Activated gamma-delta T cell treated with Interleukin-2 at 50 U/mL for 16 hours (primary cell): ENCODE measurements at places on chromosomes 11 and 22.

GRCh38 chr22:33739516-33739915 is 180.8 kb downstream of the LARGE1 start:
- no peak for DNase-seq

GRCh38 chr11:104657083-104657482 is 241.2 kb downstream of the CASP12 start:
- no peak for DNase-seq

DNA sequence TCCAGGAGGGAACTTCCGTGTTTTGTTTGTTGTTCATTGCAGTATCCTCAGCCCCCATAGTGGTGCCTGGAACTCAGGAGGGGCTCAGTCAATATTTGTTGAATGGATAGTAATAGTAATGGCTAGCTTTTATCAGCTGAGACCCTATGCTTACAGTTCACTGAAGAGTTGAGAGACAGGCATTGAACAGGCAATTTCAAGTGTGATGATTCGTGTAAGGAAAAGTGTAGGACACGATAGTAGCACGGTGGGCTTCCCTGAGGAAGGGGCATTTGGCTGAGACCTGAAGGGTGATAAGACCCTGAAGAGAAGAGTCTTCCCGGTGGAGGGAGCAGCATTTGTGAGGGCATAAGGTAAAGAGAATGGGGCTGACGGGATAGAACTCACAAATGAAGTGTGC is 159.3 kb downstream of the COMMD9 start:
- no peak for DNase-seq

DNA sequence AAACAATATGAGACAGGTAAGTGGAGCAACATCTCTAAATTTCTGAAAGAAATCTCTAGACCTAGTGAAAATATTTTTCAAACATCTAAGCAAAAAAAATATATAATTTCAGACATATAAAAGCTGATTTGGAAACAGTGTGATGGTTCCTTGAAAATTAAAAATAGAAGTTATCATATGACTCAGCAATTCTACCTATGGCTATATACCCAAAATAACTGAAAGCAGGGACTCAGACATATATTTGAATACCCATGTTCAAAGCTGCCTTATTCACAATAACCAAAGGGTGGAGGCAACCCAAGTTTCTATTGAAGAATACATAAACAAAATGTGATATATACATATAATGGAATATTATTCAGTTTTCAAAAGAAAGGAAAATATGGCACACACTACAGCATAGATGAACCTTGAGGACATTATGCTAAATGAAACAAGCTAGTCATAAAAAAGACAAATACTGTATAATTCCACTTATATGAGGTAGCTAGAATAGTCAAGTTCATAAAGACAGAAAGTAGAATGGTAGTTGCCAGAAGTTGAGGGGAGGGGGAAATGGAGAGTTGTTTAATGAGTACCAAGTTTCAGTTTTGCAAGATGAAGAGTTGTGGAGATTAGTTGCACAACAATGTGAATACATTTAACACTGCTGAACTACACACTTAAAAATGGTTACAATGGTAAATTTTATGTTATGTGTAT is 300.4 kb downstream of the TTC28 start:
- no peak for DNase-seq

GRCh38 chr11:109040303-109040702 is 375.4 kb downstream of the DDX10 start:
- no peak for DNase-seq

DNA sequence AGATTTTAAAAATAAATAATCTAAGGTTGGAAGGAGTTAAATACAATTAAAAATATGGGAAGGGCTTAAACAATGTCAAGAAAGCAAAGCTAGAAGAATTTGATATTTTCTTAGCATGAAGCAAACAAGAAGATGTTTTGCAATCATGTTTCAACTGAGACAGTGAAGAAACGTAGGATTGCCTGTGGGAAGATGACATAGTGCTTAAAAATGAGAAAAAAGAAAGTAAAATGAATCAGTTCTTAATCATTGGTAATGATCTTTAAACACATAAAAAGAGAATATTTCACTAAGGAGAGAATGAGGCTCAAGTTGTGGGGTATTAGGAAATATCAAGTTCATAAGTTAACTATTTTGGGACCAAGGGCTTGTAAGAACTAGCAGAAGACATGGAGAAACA is 855.0 kb downstream of the METTL15 start:
- no peak for DNase-seq

DNA sequence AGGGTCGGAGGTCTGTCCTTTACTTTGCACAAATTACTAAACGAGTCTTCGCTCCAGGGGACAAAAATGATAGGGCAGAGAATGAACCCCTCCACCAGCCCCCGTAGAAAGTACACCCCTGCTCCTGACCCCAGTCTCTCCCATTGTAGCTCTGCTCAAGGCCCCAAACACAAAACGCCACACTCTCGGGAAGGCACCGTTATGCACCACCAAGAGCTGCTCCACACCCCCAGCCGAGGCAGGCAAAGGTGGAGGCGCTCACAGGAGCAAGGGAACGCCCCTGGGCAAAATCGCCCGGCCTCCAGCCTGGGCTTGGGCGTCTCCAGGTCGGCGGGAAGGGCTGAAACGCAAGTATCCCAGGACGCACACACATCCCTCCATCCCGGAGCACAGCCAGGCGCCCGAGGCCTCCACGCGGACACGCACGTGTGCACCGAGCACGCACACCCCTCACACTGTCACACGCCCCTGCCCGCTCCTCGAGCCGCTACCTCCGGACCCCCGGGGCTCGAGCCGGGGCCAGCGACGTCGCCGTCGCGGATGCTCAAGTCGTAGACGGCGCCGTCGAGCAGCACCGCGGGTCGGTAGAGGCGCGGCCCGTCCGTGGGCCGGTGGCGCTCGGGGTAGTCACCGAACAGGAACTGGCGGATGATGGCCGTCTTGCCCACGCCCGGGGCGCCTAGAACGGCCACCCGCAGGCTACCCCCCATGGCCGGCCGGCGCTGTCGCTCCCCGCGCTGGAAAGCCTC is 786 bp downstream of the RASL10A start:
- no peak for DNase-seq

GRCh38 chr11:95625164-95625900 is 164.2 kb downstream of the FAM76B start:
- no peak for DNase-seq

DNA sequence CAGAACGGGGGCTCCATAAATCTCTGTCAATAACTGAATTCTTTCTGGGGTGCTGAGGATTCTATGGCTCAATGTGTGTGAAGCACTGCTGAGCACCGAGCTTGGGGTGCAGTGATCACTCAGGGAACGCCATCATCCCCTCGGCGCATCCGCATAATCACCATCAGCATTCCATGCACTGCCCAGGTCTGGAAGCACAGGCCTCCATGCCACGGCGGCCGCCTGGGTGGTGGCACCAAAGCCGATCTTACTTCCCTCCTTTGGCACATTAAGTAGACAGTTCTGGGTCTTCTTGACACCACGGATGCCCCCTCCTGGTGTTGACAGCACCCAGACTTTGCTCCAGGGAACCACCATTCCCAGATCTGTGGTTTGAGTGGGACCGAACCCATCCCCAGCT is 15.6 kb downstream of the LTO1 start:
- no peak for DNase-seq

DNA sequence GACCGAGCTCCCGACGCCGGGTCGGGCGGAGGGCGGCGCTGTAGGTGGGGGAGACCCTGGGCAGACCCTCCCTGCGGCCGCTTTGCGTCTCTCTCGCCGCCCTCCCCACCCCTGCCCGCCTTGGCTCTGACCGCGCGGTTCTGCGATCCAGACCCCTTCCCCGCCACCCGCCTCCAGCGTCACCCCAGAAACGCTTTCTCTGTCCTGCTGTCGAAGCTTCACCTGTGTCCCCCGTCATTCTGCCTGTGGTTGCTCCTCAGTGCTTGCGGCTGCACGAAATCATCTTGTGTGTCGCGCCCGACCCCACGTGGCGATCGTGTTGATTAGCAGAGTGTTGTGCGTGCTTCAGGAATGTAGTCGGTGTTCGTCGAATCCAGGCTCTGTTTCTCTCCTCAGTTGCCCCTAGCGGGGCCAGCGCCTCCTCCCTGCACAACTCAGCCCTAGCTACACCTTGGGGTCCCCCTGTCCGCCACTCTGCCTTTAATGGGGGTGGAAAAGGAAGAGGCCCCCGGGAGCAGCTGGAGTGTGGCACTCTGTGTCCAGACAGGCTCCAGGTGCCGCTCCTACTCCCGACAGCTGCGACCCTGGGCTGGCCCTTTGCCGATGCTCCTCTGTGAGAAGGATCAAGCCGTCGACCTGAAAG is 851 bp downstream of the PTDSS2 start:
- peak; percentile 81 for DNase-seq

DNA sequence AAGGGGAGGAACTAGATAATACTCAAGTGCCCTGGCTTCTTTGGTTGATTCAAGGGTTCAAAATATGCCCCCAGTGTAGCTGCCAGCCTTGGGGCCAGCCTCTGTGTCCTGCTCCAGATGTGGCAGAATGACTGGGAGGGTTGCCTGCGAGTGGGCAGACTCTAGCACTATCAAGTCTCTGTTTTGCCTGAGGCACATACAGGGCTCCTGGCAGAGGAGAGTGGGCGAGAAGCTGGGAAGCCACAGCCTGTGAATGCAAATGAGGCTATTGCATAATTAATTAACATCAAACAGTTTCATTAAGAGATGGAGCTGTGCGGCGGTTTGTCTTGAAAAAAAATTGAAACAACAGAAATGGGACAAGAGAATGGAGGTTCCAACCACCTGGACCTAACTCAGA is 50.8 kb downstream of the BUD13 start:
- no peak for DNase-seq

- no peak for DNase-seq
Measured at GRCh38 chr11:45156741-45157140, 10.3 kb downstream of the PRDM11 start.

DNA sequence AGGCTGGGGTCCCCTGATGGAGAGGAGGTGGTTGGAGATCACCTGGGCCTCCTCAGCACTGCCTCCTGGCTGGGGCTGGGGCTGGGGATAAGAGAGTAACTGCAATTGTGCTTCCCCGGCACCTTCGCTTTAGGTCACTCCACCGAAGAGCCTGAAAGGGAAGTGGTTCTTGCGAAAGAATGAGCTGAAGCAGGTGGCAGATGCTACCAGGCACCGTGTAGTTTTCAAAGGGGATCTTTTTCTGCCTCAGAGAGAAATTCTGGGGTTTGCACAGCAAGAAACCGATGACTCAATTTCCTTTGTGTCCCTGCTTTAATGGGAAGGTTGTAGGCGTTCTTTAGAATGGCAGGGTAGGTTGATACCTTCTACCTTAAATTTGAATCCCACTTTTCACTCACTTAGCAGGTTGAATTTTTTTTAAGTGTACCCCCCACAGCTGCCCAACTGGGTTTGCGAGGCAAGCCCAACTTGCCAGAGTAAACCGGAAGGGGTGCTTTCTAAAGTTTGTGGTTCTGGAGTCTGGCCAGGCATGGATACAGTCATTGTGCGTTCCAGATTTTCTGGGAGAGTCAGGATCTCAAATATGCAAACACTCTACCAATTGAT is 5.3 kb downstream of the CD44 start:
- DNase-seq, result peak; percentile 58

DNA sequence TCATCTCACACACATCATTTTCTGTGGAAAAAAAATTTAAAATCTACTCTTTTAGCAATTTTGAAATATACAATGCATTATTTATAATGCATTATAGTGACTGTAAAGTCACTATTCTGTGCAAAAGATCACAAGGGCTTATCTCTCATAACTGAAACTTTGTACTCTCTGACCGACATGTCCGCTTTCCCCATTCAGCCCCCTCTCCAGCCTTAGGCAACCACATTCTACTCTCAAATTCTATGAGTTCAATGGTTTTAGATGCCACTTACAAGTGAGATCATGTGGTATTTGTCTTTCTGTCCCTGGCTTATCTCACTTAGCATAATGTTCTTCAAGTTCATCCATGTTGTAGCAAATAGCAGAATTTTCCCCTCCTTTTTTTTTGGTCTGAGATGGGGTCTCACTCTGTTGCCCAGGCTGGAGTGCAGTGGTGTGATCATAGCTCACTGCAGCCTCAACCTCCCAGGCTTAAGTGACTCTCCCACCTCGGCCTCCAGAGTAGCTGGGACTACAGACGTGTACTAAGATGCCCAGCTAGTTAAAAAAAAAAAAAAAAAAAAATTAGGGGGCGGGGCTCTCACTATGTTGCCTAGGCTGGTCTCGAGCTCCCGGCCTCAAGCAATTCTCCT is 44.5 kb downstream of the SYN3 start:
- no peak for DNase-seq

- no peak for DNase-seq
Measured at GRCh38 chr11:122107566-122107965, 8.4 kb downstream of the BLID start.

DNA sequence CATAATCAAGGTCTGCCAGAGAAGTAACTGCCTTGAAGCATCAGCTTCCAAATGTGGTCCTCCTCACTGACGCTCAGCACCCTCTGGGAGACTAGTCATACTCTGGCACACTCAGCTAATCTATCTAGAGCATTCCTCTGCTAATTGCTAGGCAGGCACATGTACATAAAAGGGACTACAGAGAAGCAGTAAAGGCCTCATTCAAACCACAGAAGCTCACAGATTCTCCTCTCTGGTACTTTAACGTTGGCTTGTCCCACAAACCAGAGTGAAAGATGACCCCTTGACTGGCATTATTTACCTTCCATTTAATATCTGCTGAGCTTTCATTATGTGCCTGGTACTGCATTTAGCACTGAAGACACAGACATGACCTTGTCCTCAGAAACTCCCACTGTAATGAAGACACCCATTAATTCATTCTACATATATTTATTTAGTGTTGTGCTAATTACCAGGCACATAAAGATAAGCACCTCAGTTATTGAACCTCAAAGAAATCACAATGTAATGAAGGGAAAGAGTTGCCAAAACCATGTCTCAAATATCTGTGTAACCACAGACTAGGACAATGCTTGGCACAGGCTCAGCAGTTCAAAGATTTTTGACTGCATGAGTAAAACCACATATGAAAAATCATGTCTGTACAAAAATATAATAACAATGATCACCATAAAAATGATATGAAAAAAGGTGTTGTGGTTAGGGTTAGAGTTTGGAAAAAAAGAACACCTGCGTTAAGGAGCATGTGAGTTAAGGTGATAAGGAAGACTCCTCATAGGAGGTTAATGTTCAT is 550.4 kb downstream of the DLG2 start:
- DNase-seq, result no peak

DNA sequence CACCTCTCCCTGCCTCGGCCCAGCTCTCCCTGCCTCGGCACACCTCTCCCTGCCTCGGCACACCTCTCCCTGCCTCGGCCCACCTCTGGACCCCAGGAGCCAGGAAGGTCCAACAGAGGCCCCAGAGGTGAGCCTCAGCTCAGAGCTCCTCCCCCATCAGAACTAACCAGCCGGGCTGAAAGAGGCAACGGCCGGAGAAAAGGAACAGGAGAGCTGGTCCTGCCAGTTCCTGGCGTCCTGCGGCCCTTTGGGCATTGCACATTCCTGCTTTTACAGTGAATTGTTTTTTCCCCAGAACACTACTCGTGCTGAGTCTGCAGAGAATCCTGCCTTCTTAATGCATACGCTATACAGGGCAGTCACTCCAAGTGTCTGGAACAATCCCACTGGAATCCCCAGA is 45.8 kb downstream of the LMO1 start:
- no peak for DNase-seq

DNA sequence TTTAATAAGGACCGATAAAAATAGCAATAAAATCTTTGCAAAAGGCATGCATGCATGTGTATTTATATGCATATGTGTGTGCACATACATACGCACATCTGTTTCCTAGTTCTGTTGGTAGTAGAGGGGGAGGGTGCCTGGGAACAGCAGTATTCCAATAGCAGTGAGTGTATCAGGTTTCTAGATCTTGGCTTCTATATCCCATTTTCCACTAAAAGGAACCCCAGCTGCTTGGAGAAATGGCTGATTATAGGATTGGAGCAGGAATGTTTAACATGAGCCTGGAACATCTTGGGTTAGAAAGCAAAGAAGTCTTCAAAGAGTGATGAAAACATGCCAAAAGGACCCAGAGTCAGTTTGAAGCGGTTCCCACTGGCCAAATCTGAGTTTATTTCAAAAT is 21.0 kb downstream of the TNRC6B start:
- no peak for DNase-seq
